ENCODE measurements at places on chromosomes 3 and 15.
A peak's percentile ranks its signal among the peaks of the same experiment; 100 is the strongest.

DNA sequence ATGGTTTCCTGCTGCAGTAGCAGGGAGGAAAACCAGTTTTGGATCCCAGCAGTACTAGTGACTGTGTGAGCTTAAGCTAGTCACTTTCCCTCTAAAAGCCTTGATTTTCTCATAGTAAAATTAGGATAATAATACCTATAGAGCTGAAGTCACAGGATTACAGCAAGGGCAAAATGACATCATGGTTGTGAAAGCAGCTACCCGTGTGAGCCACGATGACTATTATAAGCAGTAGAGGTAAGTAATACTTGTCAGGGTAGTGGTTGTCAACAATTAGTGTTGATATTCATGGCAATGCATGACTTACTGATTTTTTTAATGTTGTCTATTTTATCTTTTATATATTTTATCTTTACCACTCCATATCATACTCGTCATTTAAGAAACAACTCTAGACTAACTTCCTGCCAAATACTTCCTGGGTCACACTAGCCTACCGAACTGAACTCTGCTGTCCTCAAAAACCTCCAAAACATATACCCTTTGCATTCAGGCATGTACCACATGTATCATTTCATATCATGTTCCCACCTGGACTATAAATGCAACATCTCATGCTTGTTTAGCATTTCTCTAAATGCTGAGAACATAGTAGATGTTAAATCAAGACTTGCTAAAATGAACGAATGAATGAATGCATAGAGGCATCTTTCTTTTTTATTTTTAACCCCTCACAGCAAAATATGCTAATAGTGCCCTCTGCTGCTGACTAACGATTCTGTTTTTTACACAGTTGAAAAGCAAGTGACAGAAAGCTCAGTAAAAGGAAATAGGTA is 172.6 kb downstream of the P3H2 start:
- DNase-seq = no peak

DNA sequence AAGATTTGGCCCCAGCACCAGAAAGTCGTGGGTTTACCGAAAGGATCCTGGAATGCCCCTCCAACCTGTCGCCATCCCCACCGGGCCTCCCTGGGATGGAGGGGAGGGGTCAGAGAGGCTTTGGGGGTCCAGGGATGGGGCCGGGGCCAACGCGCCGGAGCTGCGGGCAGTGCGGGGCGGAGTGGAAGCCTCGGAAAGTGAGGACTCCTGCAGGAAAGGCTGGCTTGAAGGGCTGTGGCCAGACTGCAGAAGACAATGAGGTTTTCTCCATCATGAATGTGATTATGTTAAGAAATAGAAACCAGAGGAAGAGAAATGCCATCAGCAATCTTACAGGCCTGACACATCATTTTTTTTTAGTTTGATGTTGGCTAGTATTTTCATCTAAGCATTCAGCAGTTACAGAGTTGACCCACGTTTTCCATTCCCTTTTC is 738 bp downstream of the YEATS2 start:
- no peak for DNase-seq

DNA sequence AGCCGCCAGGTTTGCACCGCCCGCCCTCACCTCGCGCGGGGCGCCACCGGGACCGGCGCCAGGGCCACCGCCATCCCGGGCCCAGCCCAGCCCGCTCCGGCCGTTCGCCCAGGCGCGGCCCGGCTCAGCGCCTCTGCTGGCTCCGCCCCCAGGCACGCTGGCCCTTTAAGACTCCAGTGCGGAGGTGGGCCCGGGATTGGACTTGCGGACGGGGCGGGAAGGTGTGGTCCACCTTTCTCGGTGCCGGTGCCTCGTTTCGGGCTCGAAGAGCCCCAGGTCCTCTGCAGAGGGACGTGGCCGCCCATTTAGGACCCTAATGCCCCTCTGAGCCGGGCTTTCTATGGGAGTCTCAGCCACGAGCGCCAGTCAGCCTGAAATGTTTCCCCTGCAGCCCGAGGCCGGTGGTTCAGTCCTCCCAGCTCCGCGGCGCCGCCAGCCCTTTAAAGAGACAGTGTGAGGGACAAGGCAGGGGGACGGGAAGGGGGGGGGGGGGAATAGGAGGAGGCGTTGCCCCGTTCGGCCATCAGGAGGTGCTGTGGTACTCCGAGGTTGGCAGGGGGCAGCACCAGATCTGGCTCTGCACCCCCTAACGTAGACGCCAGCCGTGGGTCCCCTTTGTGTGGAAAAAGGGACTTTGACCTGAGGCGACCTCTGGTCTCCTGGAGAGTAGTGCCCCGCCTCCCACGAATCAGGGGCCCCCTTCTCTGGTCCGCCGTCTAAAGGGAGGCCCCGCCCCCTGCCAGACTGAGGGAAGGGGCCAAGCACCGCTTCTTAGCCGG is 1.0 kb downstream of the HYAL2 start:
- DNase-seq = peak; percentile 58

DNA sequence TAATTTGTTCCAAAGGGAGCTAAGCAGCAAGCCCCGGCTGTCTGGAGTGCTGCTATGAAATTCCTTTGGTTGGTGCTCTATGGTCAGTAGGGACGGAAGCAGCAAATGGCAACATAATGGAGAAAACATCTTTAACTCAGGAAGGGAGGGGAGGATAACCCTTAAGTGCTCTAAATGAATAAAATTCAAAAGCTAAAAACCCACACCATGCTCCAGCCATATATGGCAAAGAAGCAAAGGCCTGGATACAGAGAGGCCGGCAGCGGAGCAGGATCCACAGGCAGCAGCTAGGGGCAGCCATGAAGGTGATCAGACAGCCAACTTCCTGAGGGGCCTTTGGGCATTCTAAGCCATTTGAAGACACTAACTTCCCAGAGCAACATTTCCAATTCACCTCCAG is 38.9 kb downstream of the IL17RD start:
- no peak for DNase-seq

DNA sequence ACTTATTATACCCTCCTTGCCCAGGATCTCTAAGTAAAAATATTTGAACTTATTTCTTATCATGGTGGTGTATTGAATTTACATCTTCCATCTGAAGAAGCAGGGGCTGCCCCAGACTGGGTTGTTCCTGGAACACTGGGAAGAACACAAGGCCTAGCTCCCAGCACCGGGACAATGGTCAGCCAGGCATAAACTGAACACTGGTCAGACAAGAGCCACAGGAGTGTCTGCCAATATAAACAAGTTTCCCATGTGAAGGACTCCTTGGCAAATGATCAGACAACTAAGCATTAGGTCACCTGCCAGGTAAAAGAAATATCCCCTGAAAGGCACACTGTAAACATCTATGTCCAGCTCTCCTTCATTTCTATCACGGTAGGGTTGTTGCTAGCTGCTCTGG is 172.4 kb downstream of the ATP8B4 start:
- no peak for DNase-seq

- DNase-seq = no peak
Measured at GRCh38 chr3:159950156-159950898, 38.3 kb upstream of the IL12A start.

DNA sequence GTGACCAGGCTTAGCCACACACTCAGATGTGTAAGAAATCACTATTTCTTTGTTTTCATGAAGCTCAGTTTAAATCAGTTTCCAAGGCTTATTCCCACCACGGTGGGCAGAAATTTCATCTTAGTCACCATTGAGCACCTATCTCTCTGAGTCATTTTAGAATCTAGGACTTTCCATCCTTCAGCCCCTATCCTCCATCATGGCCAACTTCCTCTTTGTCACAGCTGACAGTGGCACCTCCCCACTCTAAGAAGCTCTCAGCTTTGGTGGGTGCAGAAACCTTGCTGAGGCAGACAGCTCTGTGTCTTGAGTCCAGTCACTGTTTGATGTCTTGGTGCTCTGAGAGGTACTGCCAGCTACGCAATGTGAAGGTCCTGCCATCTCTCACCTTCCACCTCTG is 32.9 kb downstream of the SNTN start:
- DNase-seq = no peak

DNA sequence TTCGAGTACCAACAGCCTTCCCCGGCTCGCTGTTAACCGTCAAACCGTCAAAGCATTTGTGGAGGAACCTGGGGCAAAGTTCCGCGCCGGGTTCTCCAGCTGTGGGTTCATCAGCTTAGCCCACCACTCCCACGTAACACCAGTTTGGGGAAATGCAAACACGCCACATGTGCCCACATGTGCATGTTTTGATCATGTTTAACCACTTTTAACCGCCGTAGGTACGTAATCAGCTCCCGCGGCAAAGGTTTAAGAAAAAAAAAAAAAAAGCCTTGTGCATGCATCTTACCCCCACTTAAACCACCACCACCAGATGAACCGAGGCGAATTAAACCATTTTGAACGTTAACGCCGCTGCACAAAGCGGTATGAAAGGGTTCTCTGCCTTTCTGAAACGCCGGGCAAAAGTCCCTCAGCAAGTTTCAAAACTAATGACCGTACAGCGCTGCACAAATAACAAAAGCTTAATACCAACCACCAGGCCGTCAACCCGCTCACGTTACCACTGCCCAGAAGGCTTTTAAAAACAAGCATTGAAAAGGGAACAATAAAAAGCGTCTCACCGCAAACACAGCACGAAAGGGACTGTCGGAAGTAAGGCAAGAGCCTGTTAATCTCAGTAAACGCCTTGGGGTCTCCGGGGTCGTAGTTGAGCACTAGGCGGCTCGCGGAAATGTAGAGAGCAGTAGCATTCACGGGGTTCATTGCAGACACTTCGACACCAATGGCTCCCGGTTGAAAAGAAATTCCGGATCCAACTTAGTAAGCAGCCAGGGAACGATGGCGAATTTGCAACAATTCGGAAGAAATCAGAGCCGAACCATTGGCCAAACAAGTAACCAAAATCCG is 1.5 kb downstream of the MSL2 start:
- DNase-seq = peak; percentile 40

DNA sequence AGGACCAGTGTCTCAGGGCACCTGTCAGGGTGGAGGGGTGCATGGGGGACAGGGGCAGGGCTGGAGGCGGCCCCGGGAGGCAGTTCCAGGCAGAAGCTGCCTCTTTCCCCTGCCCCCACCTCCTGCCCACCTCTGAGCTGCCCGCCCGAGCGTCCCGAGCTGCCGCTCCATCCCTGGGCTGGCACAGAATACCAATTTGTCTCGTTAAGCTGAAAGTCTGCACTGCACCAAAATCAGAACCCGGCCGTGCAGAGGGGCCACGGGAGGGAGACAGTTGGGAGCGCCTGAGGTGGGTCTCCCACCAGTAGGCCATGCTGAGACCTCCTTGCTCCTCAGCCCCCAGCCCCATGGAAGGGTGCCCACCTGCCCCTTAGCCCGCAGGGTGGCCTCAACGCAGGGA is 1.3 kb upstream of the ATP2B2 start:
- no peak for DNase-seq

DNA sequence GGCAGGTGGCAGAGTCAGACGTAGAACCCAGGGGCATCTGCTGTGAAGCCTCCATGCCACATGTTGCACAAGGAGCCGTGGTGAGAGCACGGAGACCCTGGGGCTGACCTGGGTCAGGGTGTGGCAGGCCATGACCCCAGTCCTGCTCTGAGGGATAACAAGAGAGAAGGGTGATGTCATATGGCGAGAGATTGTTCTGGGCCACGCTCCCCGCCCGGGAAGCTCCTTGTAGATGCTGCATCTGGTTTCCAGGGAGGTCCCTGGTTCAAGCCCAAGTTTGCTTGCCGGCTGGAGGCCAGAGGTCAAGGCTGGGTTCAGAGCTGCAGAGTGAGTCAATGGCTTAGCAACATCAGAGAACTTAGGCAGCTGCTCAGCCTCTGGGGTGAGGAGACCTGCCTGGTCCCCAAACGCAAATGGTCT is 17.3 kb downstream of the FGD5 start:
- no peak for DNase-seq

DNA sequence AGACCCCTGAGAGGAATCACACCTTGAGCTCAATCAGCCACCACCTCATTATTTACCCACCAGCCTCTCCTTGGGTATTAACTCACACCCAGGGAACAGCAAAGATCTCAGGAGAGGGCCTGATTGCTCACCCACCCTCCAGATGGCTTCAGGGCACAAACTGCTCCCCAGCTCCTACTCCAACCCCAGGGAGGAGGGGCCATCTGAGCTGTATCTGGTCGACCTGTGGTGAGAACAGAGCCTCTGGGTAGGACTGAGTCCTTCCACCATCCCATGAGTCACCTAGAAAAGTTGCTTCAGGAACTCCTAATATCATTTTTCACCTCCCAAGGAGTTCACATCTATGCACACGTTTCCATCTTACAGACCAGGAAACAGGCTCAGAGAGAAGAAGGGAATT is 44.8 kb upstream of the HES1 start:
- DNase-seq = no peak

DNA sequence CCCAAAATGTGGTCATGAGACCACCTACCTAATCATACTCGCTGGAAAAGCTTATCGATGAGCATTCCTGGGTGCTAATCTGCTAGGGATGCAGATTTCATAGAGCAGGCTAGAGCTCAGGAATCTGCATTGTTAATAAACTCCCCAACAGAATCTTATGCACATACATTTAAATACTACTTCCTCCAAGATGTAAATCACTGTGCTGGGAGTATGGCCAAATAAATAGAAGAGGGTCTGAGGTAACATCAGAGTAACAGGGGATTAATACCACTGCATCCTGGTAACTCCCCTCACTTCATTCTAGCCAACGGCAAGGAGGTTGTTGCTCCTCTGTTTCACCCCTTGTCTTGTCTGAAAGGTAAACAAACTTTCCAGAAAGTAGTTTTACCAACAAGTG is 118.3 kb upstream of the SEMA6D start:
- DNase-seq = no peak

- no peak for DNase-seq
Measured at GRCh38 chr3:16311960-16312451, 47.0 kb downstream of the OXNAD1 start.

- no peak for DNase-seq
Measured at GRCh38 chr3:75176937-75177336, 487.2 kb upstream of the FRG2C start.

GRCh38 chr3:77370413-77370812 is 330.5 kb downstream of the ROBO2 start:
- no peak for DNase-seq

- DNase-seq = no peak
Measured at GRCh38 chr3:38084334-38085310, 45.6 kb downstream of the DLEC1 start.

Data from stimulated activated CD8-positive, alpha-beta memory T cell treated with anti-CD3 and anti-CD28 coated beads, Interleukin-7, amount 100 ng/mL, for 1 hour (primary cell).